ENCODE measurements at places on chromosomes 13 and 19.

GRCh38 chr13:72437458-72437857, 290.0 kb downstream of the MZT1 start:
- no peak for DNase-seq

DNA sequence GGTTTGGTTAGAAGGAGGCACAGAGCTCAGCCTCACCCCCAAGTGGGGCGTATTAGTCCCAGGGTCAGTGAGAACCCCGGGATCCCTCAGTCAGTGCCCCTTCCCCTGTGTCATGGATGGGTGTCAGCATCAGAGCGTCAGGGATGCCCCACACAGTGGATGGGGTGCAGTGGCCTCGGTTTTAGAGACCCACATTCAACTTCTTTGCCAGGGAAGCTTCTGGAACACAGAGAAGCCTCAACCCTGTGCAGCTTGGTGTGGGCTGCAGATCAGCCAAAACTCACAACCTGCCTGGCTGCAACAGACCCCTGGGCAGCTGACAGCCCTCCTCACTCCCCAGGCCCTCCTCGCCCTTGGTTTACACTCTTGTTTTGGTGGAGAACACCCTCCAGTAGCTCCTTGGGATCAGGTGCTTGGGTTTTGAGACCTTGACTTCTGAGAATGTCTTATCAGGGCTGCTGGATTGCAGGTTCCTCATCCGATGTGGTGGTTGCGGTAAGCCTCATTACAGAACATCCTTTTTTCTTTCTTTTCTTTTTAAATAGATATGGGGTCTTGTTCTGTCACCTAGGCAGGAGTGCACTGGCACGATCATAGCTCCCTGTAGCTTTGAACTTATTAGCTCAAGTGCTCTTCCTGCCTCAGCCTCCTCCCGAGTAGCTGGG, 11.0 kb downstream of the ZNF333 start:
- no peak for DNase-seq

DNA sequence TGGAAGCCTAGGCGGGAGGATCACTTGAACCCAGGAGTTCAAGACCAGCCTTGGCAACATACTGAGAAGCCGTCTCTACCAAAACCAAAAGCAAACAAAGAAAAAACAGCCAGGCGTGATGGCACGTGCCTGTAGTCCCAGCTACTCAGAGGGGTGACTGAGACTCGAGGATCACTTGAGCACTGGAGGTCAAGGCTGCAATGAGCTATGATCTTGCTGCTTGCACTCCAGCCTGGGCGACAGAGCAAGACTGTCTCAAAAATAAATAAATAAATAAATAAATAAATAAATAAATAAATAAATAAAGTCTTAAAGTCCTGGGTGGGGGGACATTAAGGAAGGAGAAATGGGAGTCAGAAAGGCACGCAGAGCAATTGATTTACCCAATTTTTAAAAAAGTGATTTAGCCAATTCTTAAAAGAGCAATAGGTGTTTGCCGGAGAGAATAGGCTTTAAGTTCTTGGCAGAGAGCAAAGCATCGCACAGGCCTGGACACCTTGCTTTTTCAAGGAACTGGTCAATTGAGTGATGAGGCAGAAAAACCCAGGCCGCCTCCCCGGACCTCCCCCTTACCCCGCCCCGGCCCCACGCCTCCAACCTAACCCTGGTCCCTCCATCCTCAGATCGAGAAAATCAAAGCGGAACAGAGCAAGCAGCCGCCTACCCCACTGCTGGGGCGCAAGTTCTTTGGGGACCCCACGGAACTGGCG, 9.5 kb upstream of the SHKBP1 start:
- DNase-seq: no peak

DNA sequence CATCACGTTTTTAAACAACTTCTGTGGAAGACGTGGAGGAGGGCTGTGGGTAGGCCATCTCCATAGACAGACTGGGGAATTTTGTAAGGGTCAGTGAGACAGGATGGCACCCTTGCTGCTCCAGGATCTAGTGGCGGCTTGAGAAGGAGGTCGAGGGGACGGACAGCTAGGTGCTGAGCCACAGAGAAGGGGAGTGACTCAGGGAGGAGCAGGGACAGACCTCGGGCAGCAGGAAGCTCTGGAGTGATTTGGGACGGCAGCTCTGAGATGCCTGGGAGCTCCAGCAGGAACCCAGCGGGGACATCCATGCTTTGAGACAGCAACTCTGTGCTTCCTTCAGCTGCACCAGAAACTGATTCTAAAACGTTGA, 169.1 kb upstream of the SOX1 start:
- DNase-seq: no peak

DNA sequence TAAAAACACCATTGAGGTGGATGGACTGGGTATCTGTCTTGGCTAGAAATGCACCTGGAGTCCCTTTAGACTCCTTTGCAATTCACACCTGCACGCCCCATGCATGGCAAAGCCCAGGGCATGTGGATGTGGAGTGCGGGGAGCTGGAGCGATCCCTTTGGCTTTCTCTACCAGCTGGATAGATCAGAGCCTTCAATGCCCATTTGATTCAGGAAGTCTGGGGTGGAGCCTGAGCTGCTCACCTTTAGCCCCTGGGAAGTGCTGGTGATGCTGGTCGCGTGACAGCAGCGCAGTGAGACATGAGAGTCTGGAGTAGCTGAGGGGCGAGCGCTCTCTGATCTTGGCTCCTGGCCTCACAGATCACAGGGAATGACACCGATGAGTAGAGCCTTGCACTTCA, 4.8 kb upstream of the ZNF536 start:
- DNase-seq: no peak

- DNase-seq: no peak
Observed at GRCh38 chr13:28485551-28485950, 9.4 kb downstream of the FLT1 start.

GRCh38 chr19:30883071-30883470, 466.2 kb downstream of the TSHZ3 start:
- DNase-seq: no peak

- no peak for DNase-seq
Observed at GRCh38 chr13:20415694-20416107, 110.0 kb downstream of the CRYL1 start.

- DNase-seq: no peak
Observed at GRCh38 chr13:61144834-61145593, 270.6 kb downstream of the PCDH20 start.

DNA sequence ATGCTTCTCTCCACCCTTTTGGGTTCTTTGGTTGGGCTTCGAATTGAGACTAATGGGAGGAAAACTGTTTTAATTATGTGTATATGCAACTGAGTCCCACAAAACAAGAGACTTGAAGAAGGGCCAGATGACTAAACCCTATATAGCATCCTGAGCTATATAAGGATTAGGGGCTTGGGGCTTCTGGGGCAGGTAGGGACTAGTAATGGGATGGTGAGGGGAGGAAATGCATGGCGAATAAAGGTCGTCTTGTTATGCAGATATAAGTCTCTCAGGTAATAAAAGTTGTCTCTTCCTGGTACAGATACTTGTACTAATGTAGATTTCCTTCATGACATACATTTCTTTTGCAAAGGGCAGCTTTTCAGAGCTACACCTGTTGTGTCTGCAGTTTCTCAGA, 2.8 kb upstream of the SLC7A9 start:
- DNase-seq: no peak

DNA sequence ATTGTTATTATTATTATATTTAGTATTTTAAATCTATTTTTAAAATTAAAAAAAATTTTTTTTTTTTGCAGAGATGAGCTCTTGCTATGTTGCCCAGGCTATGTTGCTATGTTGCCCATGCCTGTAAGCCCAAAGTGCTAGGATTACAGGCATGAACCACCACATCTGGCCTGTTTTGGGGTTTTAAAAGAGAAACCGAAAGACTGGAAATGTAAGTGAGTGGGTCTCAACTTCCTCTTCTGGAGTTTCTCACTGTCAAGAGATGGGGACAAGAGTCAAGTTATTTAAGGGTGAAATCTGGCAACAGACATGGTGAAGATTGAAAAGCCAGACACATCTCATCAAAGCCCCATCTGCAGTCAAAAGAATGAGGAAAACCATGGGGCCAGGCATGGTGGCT, 4.2 kb upstream of the OR7G3 start:
- DNase-seq: no peak

- peak; percentile 88 for DNase-seq
Observed at GRCh38 chr13:29595380-29596063, at the start of gene SLC7A1. Gene SLC7A1 (minus strand): TSS chr13:29595688. CDS start chr13:29536188, 59,500 bp downstream.

- DNase-seq: no peak
Observed at GRCh38 chr19:38036707-38037611, 130.0 kb downstream of the SIPA1L3 start.

DNA sequence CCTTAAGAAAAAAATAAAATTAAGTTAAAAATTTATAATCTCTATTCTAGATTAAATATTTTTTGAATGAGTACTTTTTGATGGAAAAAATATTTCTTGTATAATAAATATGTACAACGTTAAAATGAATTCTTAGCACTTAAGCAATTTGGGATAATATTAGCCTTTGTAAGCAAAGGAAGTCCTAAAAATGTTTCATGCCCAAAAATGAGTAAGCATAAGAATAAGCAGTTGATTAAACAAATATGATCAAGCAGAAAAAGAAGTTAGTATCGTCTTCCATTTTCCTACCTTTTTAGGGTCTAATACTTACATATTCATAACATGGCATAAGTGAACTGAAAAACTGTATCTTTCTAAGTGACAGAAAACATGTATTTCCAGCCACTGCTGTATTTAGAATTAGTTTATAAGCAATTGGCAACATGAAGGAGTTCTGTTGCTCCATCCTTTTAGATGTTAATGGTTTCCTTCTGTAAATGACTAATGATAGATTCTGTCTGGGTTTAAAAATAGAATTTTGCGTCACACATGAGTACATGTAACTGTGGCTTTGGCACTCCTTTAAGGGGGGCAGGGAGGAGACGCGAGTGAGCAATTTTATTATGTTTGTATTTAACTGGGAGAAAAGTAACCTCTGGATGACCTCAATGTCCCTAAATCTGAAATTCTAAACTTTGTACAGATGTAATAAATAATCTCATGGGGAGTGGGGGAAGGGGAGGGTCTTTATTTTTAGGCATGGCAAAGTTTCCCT, 237.4 kb downstream of the RGCC start:
- DNase-seq: peak; percentile 57

DNA sequence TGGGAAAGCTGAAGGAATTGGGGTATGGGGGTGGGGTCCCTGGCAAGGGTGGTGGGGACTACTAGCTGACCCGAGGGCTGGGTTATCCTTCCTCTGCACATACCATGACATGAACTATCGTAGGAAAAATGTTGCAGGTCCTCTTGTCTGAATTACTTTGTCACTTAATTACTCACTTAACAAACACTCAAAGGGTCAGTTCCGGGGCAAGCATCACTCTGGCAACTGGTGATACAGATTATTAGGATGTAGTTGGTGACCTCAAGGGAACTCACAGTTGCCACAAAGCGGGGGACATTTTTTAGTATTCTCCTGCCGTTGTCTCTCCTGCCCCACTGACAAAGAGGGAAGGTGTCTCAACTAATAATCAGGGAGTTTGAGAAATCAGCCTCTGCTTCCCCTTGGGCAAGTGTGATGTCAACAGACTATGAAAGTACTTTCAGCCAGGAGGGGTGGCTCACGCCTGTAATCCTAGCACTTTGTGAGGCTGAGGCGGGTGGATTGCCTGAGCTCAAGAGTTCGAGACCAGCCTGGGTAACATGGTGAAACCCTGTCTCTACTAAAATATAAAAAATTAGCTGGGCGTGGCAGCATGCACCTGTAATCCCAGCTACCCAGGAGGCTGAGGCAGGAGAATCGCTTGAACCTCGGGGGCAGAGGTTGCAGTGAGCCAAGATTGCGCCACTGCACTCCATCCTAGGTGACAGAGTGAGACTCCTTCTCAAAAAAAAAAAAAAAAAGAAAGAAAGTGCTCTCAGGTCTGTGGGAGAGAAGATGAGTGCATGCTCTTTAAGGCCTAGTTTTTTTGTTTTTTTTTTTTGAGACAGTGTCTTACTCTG, 10.3 kb downstream of the DNAJB1 start:
- no peak for DNase-seq

DNA sequence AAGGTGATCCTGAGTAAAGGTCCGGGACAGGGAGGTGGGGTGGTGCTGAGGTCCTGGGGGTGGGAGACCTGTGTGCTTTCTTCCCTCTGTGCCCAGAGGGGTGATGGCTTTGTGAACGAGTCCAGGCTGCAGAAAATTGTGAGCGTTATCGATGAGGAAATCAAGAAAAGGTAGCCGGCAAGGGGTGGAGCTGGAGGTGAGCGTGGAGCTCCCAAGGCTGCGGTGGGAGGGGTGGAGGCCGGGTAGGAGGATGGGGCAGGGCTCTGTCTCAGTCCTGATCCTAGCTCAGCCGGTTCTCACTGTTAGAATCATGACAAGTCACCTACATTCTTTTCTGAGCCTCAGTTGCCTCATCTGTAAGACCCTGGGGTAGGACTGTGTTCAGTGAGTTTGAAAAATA, 4.0 kb downstream of the SELENOV start:
- DNase-seq: no peak

- DNase-seq: no peak
Observed at GRCh38 chr19:50932690-50933083, 20.2 kb downstream of the KLK5 start.

- DNase-seq: no peak
Observed at GRCh38 chr19:56839652-56840450, 675 bp downstream of the PEG3 start.

DNA sequence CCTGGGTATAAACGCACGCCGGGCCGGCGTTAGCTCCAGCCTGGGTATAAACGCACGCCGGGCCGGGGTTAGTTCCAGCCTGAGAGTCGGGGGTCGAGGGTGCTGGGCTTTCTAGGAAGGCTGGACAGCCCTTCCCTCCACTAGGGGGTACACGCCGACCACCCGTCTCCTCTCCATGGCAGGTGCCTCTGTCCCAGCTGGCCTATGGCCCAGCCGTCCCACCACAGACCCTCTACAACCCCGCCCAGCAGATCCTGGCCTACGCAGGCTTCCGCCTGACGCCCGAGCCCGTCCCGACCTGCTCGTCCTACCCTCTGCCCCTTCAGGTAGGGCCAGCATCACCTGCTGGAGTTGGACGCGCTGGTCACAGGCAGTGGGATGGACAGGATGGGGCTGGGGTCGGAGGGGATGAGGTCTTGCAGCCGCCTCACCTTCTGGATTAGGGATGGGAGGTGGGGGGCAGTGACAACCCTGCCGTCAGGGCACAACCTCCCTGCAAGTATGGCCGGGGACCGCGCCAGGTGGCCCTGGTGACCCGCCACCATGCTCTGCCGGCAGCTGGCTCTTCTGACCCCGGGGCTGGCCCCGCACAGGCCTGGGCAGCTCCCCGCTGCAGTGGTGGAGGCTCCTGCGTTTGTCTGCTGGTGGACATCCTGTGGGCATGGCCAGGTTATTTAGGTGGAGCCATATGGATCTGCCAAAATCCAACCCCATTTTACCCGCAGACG, 45.8 kb downstream of the TMEM255B start:
- DNase-seq: no peak

GRCh38 chr13:30898678-30899241, 7.3 kb upstream of the MEDAG start:
- DNase-seq: no peak
